Natural killer cell treated with Interleukin-12 subunit alpha and Interleukin-12 subunit beta and Interleukin-15 and Interleukin-18, amount 100 ng/mL, for 72 hours (primary cell): ENCODE measurements at places on chromosomes 5 and 9. TPM values are rescaled to one million over a fixed set of nuclear protein-coding genes. Genes with fewer than 3 reads are reported as not detected.

GRCh38 chr9:129619787-129620668 is 873 bp downstream of the C9orf50 start:
- no peak for DNase-seq
- peaks cover 19% of the 10 kb centered on the region for H3K27me3 ChIP-seq
- H3K4me3 ChIP-seq: no peak overlapping the region
- H3K36me3 ChIP-seq: no peaks in the 10 kb centered on the region

- DNase-seq: no peak
- H3K4me3 ChIP-seq: no peak overlapping the region
- no peaks in the 10 kb centered on the region for H3K36me3 ChIP-seq
- no peaks in the 10 kb centered on the region for H3K4me1 ChIP-seq
- H3K27ac ChIP-seq: no peak overlapping the region
These were observed 182.5 kb downstream of the NTRK2 start for GRCh38 chr9:84851935-84852585.

DNA sequence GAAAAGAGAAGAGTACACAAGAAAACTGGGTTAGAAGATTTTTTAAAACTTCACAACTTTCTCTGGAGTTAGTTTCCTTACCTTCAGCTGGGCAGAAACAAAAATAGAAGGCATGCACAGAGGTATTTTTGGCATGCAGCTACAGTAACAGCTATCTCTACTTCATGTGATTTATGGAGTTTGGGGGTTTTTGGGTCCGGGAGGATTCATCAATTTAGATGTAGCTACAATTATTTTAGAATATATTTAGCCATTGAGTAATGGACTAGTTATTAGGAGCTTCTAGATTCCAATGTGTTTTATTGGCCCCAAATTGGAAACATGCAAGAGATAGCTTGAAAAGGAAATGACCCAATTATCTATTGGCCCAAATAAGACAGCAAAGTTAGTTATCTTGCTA is 91.6 kb upstream of the TNFAIP8 start:
- H3K36me3 ChIP-seq: peaks cover 17% of the 10 kb centered on the region
- H3K4me1 ChIP-seq: peaks cover 31% of the 10 kb centered on the region
- H3K27ac ChIP-seq: no peak overlapping the region
- no peak for DNase-seq

- H3K4me1 ChIP-seq: no peaks in the 10 kb centered on the region
- H3K27me3 ChIP-seq: peaks cover 13% of the 10 kb centered on the region
- no peak overlapping the region for H3K27ac ChIP-seq
- no peak overlapping the region for H3K4me3 ChIP-seq
- H3K36me3 ChIP-seq: no peaks in the 10 kb centered on the region
These were observed 461.3 kb downstream of the EBF1 start for GRCh38 chr5:158638396-158638795.

DNA sequence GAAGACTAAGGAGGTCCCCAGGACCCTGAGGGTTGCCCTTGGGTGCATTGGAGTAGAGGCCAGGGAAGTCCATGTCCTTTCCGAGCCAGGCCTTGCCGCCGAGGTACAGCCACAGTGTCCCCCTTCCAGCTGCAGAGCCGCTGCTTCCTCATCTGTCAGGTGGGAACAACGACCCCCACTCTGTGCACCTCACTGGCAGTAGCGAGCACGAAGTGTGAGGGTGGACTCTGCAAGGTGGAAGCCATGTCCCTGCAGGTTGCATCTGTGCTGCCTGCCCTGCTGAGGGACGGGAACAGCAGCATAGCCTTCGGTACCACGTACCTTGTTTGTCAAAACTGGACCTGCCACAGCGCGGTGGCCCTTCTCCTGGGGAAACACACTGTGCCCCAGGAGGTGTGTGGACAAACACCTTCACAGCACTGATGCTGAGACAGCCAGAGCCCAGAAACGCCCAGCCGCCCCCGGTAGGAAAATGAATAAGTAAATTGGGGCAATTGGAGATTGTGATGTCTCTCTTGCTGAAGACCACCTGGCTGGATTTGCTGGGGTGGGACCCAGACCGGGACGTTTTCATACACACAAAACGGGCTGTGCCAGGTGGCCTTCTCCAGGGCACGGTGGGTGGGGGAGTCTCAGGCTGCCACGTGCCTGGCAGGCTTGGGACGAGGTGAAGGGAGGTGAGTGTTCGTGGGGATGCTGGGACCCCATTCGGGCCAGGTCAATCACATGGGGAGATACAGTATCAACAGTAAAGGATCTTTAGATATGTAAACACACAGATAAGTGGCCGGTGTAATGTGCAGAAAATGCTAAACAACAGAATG is 157.3 kb downstream of the RXRA start:
- DNase-seq: no peak
- peaks cover 3% of the 10 kb centered on the region for H3K4me1 ChIP-seq
- H3K27ac ChIP-seq: no peak overlapping the region
- H3K4me3 ChIP-seq: no peak overlapping the region
- no peaks in the 10 kb centered on the region for H3K27me3 ChIP-seq
- H3K36me3 ChIP-seq: no peaks in the 10 kb centered on the region

DNA sequence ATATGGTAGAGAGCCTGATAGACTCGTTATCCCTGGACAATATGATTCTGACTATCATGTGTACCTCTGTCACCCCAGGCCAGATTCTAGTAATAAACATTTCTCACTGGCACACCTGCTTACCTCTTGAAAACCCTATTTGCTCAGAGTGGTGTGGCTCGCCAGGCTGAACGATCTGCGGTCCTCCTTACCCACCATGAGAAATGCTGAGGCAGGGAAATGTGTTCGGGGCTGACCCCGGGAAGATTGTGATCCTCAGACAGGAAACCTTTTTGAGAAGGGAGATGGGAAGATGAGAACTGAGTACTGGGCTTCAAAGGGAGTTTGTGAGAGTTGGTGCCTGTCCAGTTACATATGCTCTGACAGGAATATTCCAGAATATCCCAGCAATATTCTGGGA is 10.7 kb upstream of the PRXL2C start:
- DNase-seq: no peak
- H3K27ac ChIP-seq: no peak overlapping the region
- H3K4me3 ChIP-seq: no peak overlapping the region

- H3K27me3 ChIP-seq: no peaks in the 10 kb centered on the region
- peak overlapping the region; percentile 93 for H3K4me3 ChIP-seq
- no peak for DNase-seq
- peaks cover 57% of the 10 kb centered on the region for H3K4me1 ChIP-seq
These were observed 58.8 kb downstream of the MARCHF3 start for GRCh38 chr5:126971455-126972031.

GRCh38 chr9:119164716-119165115 is 204.5 kb downstream of the BRINP1 start:
- H3K36me3 ChIP-seq: no peaks in the 10 kb centered on the region
- H3K27me3 ChIP-seq: no peaks in the 10 kb centered on the region
- DNase-seq: no peak
- H3K27ac ChIP-seq: no peak overlapping the region

DNA sequence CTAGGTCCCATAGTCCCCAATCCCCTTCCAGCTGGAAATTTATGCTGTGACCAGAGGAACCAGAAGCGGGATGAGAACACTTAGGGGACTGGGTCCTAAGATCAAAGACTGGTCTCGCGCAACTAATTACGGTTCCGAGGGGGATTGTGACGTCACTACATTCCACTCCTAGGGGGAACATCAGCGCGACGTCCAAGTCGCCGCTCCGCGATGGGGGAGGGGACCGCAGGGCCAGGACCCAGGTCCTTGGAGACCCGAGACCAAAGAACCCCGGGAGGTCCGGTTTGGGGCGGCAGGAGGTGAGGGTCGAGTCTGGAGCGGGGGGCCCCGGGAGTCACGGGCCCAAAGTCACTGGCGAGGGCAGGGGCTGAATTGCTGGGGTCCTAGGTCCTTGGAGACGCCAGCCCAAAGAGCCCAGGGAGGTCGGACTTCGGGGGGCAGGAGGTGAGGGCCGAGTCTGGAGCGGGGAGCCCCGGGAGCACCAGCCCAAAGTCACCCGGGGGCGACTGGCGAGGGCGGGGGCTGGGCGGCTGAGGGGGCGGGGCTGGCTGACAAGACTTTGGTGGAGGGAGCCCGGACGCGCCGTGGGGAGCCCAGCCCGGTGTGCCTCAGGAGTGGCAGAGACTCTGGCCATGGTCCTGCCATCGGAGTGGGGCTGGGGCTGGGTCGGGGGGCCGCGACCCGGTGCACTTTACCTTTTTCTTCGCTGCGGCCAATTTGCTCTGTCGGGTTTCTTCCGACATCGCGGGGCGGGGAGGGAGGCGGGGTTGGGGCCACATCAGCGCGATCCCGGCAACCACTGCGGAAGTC is at the start of gene GOLGA2:
TSS of gene GOLGA2 (minus strand) at position 810 of the 810 bp plus-strand sequence. CDS start at position 779, 31 bp downstream.
- H3K36me3 ChIP-seq: no peaks in the 10 kb centered on the region
- H3K4me3 ChIP-seq: peak within 1 kb of the TSS; percentile 98
- peak within 1 kb of the TSS; percentile 97 for H3K27ac ChIP-seq
- peak; percentile 86 for DNase-seq
- no peaks in the 10 kb centered on the region for H3K27me3 ChIP-seq

DNA sequence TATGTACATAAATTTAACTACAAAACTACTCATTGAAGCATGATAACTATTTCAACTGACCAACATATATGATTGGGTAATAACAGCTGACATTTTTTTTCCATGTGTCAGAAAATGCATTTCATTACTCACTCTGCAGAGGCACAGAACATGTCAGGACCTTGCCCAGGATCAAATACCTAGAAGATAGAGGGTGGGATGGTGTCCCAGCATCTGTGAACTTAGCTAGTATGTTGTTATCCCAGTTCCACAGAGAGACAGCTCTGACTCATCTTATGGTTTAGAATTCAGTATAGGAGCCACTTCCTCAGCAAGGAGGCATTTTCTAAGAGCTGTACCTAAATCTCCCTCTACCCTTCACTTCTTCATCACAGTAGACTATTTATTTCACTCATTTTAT is 1198.6 kb upstream of the ACO1 start:
- H3K4me3 ChIP-seq: no peak overlapping the region
- H3K36me3 ChIP-seq: no peaks in the 10 kb centered on the region
- no peaks in the 10 kb centered on the region for H3K4me1 ChIP-seq
- no peak overlapping the region for H3K27ac ChIP-seq

DNA sequence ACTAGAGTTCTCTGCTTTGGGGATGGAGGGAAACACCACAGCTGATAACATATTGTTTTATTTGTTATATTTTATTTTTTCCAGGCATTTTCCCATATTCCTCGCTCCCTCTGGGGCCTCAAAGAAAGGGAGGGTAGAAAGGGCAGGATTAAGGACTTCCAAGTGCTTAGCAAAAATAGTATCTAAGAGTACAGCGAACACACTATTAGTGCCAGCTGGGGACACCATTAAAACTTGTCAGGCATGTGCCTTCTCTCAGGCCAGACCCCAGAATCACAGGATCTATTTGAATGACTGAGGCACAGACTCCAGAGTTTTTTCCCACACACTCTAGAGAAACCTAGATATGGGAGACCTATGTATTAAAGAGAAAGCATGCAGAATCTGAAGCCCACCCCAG is 451.0 kb upstream of the TRPC7 start:
- H3K36me3 ChIP-seq: no peaks in the 10 kb centered on the region
- no peak overlapping the region for H3K4me3 ChIP-seq
- H3K27ac ChIP-seq: no peak overlapping the region

DNA sequence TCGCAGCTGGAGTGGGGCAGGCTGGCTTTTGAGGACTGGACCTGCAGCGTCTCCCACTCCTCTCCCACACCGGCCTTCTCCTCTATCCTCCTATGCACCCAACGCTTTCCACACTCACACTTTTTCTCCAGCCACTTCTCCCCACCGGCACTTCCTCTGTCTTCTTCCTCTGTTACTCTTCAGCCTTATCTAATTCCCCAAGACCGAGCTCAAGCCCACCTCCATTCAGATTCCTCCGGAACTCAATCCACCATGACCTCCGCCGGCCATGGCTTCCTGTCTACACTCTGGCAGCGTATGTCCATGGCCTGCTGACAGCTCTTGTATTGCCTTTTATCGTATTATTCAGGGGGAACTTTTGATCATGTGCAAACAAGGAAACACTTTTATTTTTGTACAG is 545 bp upstream of the OR2V1 start:
- H3K27me3 ChIP-seq: peaks cover 41% of the 10 kb centered on the region
- H3K27ac ChIP-seq: no peak overlapping the region

DNA sequence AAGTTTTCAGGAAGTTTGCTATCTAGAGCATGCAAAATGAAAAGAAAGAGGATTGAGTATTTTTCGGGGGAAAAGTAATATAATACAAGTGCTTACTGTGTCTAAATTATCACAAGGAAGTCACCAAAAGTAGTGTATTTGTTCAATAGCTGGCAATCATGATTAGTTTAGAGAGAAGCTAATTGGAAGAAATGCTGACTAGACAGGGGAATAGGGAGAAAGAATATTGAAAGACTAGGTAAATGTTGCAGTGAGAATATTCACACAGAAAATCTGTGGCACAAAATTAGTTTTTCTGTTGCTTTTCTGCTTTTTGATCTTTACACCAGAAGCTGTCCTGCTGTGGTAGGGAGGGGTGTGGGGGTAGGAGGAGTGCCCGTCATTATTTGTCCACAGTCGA is 238.7 kb downstream of the MARCHF11 start:
- DNase-seq: no peak
- no peaks in the 10 kb centered on the region for H3K36me3 ChIP-seq
- H3K4me3 ChIP-seq: no peak overlapping the region
- no peaks in the 10 kb centered on the region for H3K4me1 ChIP-seq
- H3K27ac ChIP-seq: no peak overlapping the region

GRCh38 chr5:89535411-89535810 is 652.4 kb upstream of the MEF2C start:
- no peaks in the 10 kb centered on the region for H3K36me3 ChIP-seq
- H3K27me3 ChIP-seq: no peaks in the 10 kb centered on the region
- H3K27ac ChIP-seq: no peak overlapping the region
- no peaks in the 10 kb centered on the region for H3K4me1 ChIP-seq
- no peak overlapping the region for H3K4me3 ChIP-seq

DNA sequence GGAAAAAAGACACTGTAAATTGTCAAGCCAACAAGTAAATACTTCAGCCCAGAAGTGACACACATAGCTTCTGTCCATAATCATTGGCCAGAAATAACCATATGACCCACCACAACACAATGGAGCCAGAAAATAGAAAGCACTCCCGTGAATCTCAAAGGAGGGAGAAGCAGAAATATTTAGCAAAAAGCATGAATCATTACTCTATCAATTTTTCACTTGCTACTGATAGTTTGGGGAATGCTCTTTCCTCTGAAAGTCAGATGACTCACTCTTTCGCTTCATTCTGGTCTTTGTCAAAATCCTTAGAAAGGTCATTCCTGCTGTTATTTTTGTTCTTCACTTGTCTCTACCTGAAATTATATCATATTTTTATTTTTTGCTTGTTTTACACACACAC is 312.6 kb downstream of the TMEM232 start:
- DNase-seq: no peak
- no peaks in the 10 kb centered on the region for H3K27me3 ChIP-seq
- no peak overlapping the region for H3K27ac ChIP-seq
- H3K36me3 ChIP-seq: no peaks in the 10 kb centered on the region

- H3K27ac ChIP-seq: no peak overlapping the region
- H3K36me3 ChIP-seq: peaks cover 5% of the 10 kb centered on the region
- peaks cover 22% of the 10 kb centered on the region for H3K4me1 ChIP-seq
- H3K27me3 ChIP-seq: peaks cover 16% of the 10 kb centered on the region
- DNase-seq: peak; percentile 72
These were observed 94.6 kb downstream of the ZNF608 start for GRCh38 chr5:124651663-124652513.

GRCh38 chr5:1777281-1778137 is 22.1 kb downstream of the MRPL36 start:
- H3K36me3 ChIP-seq: no peaks in the 10 kb centered on the region
- H3K27ac ChIP-seq: no peak overlapping the region
- DNase-seq: peak; percentile 29
- peaks cover 3% of the 10 kb centered on the region for H3K27me3 ChIP-seq
- H3K4me3 ChIP-seq: no peak overlapping the region
- H3K4me1 ChIP-seq: no peaks in the 10 kb centered on the region

Gene SLC23A1
- 0.36 TPM for total RNA-seq

Gene LRRC19
- not detected for total RNA-seq

Gene IL13
- total RNA-seq: 8.4 TPM

Gene ANKRD31
- 0.22 TPM for total RNA-seq

Gene COL23A1
- total RNA-seq: 0.19 TPM

Gene CLIC3
- total RNA-seq: 4.3 TPM

Gene PDZD2
- total RNA-seq: not detected

Gene PCDHGB7
- 0.95 TPM for total RNA-seq
